ENCODE measurements at places on chromosomes 16 and 17.

GRCh38 chr17:73549841-73550430, 94.3 kb downstream of the SDK2 start:
- DNase-seq: no peak

DNA sequence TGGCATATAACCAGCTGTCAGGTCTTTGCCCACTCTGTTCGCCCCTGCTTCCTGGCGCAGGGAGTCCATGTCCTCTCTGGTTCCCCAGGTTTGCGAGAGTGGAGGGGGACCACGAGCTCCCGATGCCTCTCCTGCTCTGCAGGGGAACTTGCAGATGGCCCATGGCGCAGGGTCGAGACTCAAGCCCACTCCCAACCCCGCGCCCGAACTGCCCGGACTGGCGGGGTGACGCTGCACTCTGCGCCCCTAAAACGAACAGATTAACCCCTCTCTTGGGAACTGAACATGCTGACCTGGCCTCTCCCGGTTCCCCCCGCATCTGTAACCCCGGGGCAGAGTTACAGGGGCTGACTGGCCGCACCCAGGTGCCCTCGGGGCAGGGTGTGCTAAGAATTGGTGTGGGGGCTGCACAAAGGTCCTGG, 681 bp upstream of the PLA2G15 start:
- DNase-seq: no peak

GRCh38 chr17:52451294-52451861, 292.9 kb upstream of the CA10 start:
- DNase-seq: no peak

GRCh38 chr17:78239489-78239931, 8.1 kb downstream of the TMEM235 start:
- DNase-seq: peak; percentile 51

GRCh38 chr16:3131755-3132377, 3.0 kb upstream of the ZNF213 start:
- DNase-seq: peak; percentile 47

- no peak for DNase-seq
Observed at GRCh38 chr17:65228287-65228686, 91.1 kb downstream of the RGS9 start.

DNA sequence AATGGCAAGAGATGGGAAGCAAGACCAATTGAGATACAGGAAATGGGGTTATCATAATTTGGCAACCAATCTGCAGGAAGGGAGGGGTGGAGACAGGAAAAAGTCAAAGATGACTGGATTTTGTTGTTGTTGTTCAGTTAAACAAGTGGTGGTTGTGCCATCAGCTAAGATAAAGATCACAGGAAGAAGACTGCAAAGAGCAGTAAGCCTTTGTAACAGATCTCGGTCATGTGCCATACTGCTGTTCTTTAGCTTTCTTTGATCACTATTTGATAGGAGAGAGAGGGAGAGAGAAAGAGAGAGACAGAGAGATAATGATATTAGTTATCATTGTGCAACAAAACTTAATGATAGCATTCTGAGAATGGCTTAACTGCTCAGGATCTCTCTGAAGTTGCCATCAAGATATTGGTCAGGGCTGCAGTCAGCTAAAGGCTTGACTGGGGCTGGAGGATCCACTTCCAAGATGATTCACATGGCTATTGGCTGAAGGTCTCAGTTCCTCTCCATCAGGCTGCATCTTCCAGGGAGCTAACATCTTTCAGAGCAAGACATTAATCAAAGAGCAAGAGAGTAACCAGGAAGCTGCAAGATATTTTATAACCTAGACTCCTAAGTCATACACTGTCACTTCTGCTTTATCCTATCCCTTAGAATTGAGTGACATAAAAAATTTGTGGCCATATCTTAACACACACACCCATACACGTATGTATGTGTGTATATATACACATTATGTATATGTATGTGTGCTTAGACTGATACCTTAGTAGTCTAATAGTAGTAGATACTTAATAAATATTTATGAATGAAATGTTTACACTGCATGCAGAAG, 405.0 kb downstream of the SHISA9 start:
- DNase-seq: peak; percentile 52

DNA sequence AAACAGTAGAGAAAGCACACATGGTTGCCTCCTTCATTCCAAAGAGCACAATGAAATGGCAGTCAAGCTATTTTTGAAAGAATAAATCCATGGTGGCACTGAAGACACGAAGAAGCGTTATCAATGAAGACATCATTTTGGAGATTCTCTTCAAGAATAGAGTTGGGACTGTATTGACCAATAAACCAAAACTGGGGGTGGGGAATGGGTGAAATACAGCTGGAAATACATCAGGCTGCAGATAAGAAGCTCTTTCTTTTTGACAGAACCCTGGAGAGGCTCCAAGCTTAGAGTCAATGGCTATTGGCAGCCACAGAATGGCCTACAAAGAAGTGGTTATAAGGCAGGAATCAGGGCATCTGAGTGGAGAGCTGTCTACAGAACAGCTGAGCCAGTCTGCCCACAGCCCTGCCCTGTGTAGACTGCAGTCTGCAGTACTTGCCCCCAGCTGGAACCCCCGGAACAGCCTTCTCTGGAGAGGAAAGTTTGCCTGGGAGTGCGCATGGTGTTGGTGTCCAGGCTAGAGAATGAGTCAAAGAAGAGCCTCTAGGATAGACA, 100.4 kb downstream of the STX8 start:
- no peak for DNase-seq

- no peak for DNase-seq
Observed at GRCh38 chr16:48433116-48433849, 48.1 kb upstream of the SIAH1 start.

DNA sequence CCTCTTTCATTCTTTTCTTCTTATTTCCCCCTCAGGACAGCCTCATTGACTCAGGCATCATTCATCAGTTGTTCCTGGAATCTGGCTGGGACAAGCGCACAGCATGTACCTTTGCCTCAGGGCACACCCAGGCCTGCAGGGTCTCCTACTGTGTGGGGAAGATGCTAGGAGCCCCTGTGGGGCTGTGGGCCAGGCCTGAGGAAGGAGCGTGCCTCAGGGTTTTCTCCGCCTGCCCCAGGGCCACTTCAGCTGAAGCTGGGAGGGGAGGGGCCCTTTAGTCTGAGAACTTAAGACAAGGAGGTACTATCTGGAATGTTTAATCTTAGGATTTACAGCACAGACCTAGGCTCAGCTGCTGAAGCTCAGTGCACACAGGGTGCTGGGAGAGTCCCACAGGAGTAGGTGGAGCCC, 7.9 kb downstream of the ELMO3 start:
- no peak for DNase-seq

- DNase-seq: peak; percentile 59
Observed at GRCh38 chr16:16083421-16084156, 134.2 kb downstream of the ABCC1 start.

DNA sequence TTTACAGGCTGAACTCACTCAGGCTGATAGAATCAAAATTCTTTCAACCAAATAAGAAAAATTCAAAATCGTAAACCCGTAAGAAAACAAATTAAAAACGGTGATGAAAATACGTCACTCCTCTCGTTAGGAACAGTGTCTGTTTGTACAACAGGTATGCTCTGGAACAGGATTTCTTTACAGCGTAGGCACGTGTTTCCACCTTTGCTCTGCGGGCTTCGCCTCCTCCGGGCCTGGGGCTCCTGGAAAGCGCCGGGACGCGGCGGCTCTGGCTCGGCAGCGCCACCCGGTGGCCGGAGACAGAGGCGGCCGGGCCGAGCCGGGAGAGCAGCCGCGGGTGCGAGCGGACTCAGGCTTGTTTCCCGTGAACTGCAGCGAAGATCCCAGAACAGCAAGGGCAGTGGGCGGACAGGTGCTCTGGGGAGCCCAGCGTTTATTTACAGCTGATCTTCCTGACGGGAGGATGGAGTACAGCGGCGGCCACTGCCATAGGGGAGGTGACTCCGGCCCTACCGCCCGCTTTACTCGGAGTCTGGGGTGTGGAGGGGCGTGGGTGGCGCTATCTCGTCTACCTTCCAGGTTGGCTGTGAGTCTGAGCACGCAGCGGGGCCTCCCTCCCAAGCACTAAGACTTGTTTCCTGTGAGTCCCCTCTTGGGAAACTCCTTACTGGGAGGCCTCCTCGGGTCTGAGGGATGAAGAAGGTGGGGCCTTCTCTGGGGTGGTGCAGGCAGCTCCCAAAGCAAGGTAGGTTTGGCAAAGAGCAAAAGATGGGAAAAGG, 40.5 kb upstream of the ATP2A3 start:
- peak; percentile 56 for DNase-seq

GRCh38 chr17:60155815-60156214, 6.0 kb downstream of the CA4 start:
- no peak for DNase-seq

DNA sequence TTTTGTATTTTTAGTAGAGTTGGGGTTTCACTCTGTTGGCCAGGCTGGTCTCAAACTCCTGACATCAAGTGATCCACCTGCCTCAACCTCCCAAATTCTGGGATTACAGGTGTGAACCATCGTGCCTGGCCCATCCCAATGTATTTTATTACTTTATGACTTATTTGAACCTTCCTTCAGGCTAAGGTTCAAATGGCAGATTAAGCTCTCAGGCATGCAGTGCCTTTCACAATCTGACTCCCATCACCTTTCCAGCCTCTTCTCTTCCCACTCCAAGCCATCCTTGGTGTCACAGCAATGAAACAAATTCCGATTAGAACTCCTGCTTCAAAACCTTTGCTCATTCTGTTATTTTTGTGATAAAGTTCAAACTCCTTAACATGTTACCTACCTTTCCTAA, 26.6 kb upstream of the YPEL2 start:
- DNase-seq: no peak

DNA sequence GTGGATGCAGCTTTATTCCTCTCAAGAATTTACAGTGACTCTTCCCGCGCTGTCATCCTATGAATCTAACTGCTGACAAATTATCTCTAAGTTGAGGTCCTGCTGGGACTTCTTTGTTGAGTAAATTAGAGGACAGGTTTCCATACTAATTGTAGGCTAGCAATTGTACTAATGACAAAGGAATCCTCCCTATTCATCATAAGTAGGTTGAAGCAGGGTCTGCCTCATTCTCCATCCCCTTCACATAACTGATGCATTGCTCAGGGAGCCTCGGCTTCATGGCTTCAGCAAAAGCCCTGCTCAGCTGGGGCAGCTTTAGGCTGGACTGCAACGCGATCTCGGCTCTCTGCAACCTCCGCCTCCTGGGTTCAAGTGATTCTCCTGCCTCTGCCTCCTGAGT, 83.1 kb upstream of the IRX6 start:
- DNase-seq: no peak

GRCh38 chr17:40531051-40531991, 29.9 kb upstream of the TNS4 start:
- no peak for DNase-seq

DNA sequence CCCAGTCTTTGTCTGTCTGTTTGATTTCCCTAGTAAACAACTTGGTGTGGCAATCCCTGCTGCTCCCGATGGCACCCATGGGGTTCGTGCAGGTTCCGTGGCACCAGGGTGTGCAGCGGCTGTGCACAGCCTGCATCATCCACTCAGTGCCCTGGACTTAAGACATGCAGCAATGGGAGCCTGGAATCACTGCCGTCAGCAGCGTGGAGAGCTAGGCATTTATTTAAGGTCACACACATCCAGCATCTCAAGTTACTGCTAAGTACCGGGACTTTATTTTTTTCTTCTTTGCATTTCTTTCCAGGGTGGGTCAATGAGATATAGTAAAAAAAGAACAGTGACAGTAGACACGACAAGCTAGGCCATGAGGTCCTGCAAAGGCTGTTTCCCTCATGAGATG, 2.8 kb downstream of the DHRS7C start:
- no peak for DNase-seq

- DNase-seq: no peak
Observed at GRCh38 chr16:85546585-85547447, 66.3 kb upstream of the GSE1 start.

DNA sequence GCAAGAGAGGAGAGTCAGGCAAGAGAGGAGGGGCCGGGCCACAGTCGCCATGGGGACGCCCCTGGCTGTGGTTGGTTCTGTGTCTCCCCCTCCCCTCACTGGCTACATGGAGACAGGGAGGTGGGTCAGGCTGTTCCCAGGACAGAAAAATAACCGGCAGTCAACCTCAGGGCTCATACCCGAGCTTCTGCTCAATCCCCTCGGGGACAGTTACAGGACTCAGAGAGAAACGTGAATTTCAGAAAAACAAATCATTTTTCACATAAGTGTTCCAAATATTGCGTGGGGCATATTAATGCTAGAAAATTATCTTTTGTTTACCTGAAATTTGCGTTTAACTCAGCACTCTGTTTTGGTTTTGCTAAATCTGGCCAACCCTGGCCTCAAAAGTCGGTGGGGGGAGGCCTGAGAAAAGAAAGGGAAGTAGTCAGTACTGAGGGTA, 22.2 kb upstream of the CPSF4L start:
- no peak for DNase-seq

DNA sequence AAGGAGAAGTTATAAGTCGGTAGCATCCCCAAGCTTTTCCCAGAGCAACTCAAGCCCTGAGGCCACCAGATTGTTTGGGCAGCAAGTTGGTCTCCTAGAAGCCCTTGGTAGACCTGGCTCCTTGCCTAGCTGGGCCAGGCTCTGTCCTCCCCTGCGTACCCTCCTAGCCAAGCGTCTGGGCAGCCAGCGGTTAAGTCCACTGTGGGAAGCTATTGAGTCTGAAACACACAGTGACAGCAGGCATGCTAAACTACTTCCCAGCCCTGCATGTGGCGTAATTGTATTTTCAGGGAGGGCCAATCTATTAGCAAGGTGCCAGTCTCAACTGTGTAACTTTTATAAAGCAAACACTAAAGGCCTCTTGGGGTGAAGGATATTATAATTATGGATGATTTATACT, 419.1 kb upstream of the RBFOX1 start:
- DNase-seq: no peak

GRCh38 chr17:82374626-82375331, 3.2 kb downstream of the UTS2R start:
- no peak for DNase-seq

DNA sequence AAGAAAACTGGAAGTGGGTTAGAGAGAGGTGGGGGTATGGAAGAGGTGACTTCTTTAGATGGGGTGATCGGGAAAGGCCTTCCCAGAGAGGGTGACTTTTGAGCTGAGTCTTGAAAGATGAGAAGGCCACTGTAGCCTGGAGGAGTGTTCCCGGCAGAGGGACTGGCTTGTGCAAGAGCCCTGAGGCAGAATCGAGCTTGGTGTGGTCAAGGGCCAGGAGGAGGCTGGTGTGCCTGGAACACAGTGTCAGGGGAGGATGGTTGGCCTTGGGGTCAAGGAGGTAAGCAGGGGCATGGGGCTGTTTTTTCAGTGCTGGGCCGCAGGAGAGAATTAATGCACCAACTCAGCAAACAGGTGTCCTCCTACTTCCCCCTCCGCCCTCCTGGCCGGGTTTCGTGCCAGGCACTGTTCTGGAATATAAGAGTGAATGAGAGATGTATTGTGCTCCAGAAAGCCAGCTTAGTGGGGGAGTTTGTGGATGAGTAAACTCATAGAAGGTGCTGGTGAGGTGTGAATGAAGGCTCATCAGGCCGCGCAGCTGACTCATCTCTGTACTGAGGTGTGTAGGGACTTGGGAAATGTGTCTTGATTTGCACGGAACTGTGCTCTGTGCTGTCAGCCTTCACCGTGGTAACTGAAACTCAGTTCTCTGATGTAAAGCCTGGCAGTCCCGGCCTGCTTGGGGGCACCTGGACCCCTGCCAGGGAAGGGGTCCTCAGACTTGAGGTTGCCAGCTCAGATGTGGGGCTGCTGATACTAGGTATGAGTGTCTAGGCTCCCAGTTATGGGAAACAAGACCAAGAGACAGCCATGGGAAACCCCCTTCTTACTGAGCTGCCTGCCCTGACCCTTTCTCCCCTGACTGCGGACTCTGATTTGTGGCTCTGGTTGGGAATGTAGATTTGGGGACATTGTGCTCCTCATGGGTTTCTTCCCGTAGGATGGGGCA, 15.3 kb downstream of the KSR1 start:
- DNase-seq: peak; percentile 22
